ENCODE measurements at places on chromosomes 4 and X.

- DNase-seq = no peak
Observed at GRCh38 chr4:109611045-109611646, 51.1 kb downstream of the MCUB start.

DNA sequence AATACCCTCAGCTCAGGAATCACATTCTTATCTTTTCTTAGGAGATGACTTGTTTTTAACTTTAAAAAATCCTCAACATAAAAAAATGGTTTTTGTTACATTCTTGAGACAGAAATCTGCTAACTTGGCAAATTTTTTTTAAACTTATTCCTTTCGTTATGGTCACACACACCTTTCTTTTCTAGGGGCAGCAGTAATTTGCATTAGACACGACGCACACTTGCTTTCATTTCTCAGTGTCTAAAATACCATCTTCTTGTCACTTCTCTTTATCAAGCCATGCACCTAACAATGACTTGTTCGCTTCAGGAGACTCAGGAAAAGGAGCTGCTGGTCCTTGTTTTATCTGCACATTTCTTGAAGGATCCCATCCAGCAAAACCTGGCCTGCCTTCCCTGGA, 112.6 kb upstream of the TBL1X start:
- no peak for DNase-seq

- DNase-seq = no peak
Observed at GRCh38 chr4:171983935-171984805, 171.0 kb downstream of the GALNTL6 start.

DNA sequence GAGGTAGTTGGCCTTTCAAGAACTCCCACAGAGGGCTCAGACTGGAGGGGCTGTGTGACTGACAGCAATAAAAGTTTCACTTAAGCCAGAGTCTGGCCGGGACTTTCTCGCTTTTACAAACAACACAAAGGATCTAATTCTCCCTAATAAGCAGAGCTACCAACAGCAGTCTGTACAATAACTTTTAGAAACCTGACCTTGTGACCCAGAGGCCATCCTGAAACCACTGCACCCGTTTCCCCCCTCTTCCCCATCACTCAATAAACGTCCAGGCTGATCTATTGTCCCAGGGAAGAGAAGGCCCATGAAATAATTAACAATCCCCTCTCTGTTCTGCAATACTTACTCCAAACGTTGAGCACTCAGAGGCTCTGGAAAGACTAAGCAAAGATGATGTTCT, 442.4 kb downstream of the ZIC3 start:
- DNase-seq = no peak

- no peak for DNase-seq
Observed at GRCh38 chrX:25020391-25020904, 4.7 kb upstream of the ARX start.

DNA sequence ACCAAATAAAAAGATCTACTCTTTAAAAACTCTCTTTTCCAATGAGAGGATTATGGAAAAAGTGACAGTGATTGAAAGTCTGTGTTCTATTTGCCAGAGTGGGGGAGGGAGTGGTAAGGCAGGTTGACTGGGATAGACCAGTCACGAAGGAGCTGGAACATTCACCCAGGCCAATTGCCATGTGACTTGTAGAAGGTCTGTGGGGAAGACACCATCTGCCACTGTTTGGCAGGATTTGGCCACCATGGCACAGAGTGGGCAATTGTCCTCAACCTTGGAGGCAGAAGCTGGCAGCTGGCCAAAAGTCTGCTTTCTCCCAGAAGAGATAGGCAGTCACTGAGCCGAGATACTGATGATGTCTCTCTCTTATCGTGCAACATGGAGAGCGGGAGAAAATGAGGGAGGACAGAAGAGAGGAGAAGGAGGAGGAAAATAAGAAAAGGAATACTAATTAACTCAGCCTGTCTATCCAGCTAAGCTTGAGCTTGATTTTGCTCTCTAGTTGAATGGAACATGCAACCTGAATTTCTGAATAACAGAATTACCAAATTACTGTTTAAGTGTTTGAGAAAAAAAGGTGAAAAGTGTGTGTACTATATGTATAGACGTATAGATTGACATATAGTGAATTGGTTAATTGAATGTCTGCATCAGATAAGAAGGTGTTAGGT, 267.1 kb downstream of the ARHGAP24 start:
- no peak for DNase-seq

DNA sequence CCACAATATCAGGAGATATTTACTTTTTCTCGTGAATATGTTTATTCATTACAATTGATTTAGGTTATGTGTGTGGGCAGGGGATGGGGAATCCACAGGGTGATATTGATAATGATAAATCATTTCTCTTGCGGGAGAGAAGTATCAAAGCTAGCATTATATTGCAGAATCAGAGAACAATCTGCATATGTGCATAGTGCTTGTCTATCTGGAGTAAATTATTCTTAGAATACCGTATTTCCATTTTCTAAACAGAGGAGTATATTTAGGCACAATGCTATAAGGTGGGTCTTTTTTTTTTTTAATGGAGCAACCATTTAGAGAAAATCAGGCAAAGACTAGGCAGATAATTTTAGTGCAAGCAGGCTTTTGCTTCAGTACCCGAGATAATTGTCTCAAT, 166.0 kb upstream of the ARX start:
- DNase-seq = no peak

- DNase-seq = no peak
Observed at GRCh38 chr4:146647615-146648460, 9.1 kb downstream of the POU4F2 start.

GRCh38 chr4:68831642-68832041, 15.8 kb downstream of the UGT2B10 start:
- DNase-seq = no peak

DNA sequence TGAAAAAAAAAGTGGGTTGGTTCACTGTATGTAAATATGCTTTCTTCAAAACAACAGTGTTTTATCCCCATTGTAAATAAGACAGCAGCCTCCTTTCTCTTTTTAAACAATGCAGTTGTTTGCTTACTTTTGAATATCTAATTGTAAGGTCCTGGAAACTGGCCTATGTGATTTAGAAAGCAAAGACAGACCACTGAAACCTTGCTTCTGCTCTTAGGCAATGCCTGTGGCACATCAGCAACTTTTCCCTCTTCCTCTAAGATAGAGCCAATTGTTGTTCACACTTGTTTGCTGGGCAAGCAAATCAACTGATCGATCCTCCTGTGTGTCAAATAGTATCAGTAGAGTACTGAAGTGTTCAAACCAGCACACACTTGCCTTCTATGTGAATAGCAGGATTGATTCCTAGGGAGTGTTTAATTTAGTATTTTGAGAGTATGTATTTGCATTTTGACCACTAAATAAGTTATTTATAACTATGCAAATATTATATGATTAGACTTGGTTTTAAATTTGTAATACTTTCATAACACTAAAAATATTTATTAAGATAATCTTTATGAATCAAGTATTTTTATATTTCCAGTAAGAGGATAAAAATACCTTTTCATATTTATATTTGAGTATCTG, 55.4 kb upstream of the GRPR start:
- DNase-seq = no peak

DNA sequence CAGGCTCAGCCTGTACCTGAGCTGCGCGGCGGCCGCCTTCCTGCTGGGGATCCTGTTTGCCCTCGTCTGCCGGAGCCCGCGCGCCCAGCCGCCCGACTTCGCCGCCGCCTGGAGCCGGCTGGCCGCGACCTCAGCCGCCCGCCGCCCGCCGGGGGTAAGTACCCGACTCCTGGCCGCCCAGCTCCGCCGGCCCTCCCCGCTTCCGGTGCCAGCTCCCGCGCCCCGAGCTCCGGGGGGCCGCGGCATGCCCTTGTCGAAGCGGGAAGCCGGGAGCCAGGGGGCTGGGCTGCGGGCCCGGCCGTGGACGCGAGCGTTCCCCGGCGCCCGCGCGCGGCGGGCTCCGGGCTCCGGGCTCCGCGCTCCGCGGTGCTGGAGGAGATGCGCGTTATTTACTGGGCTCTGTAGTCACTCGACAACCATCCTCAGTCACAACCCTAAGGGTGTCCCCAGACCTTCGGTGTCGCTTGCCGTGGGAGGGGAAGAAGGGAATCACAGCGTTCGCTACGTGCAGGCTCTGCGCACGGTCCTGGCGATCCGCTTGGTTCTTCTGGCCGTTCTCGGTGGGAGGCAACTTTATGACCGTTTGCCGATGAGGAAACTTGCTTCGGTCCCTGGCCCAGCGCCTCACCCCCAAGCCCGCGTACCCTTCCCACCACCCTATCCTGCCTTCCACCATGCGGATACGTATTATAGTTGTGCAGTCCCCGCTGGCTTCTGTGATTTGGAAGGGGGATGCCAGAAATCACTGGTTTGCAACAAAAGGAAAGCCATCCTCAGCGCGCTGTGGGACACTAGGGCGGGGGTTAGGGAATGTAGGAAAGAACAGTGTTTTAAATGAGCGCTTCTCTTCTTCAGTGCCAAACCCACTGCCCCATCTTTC, 944 bp downstream of the SNX25 start:
- DNase-seq = peak; percentile 31

DNA sequence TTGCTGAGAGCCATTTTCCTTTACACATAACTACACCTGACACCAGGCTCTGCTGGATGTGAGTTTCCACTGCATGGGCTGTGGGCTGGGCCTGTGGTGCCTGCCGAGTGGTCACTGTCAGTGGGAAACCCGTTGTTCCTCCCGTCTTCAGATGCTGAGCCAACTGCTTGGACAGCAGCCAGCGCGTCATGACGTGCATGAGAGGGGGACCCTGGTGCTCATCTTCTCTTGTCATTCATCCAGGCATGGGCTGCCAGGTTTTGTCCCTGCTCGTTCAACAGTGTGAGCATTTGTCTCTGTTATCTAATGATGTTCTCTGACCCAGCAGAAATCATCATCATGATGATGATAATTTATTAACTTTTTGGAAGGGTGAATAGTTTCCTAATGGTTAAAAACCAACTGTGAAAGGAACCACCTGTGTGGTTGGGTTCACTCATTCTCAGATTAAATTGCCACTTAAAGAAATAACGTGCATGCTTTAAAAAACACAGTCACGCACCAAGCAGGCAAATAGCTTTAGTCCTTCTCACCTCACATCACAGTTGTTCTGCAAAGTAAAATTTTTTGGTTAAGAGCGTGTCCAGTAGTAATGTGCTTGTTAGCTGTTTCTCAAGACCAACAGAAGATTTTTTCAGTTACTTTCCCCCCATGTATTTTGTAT, 19.9 kb upstream of the CLDN34 start:
- no peak for DNase-seq

GRCh38 chrX:150038986-150039599, 100.8 kb upstream of the EOLA2 start:
- no peak for DNase-seq

DNA sequence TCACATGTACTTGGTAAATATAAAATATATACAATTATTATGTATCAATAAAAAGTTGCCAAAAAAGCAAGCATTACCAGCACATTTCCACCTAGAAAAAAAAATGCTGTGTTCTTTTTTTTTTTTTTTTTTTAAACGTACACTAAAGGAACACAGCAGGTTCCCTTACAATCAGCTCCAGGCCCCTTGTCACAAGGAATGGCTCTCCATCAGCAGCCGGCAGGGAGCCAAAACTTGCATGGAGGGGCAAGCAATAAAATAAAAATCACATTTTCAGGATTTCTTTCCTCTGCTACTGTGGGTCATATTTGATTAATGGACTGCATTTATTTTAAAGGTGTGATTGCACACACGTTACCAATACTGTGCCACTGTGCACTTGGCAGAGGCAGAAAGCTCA, 460.3 kb downstream of the GPAT3 start:
- no peak for DNase-seq

DNA sequence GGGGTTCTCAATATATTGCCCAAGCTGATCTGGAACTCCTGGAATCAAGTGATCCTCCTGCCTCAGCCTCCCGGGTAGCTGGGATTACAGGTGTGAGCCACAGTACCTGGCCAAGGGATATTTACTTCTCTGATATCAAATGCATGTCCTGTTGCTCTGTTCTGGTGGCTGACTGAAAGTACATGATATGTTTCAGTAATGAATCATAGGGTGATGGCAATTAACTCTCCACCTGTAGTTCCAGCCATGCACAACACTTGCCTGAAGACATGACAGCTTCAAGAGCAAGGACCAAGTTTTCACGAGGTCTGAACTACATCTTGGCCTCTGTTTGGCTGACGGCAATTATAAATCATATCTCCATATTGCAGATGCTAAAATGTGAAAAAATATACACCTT, 9.1 kb downstream of the ZCCHC4 start:
- no peak for DNase-seq

DNA sequence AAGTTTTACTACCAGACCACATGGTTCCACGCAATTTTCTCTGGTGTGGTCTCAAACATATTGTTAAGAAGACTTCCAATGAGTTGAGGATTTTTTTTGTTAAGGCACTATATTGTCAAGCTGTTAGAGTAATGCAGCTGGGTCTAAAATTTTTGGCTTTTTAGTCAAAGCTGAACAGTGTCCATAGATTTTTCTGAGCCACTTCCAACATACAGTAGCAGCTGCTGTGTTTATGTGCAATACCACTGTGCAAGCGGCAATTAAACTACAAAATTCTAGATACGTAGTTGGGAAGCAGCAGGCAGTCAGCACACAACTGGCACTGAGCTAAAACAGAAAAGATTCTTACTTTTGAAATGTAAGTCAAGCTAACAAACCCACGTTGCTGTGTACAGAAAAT, 1551.1 kb upstream of the AGA start:
- no peak for DNase-seq

- no peak for DNase-seq
Observed at GRCh38 chrX:672931-673330, 42.3 kb downstream of the SHOX start.

GRCh38 chr4:183714626-183715025, 55.5 kb downstream of the TRAPPC11 start:
- DNase-seq = no peak

Measured in brain pericyte (primary cell).